Activated CD8-positive, alpha-beta memory T cell treated with anti-CD3 and anti-CD28 coated beads, Interleukin-2, amount 10 ng/mL, durations not matched to agents 7 days and 5 days (primary cell): ENCODE measurements at places on chromosomes 12 and 14.

DNA sequence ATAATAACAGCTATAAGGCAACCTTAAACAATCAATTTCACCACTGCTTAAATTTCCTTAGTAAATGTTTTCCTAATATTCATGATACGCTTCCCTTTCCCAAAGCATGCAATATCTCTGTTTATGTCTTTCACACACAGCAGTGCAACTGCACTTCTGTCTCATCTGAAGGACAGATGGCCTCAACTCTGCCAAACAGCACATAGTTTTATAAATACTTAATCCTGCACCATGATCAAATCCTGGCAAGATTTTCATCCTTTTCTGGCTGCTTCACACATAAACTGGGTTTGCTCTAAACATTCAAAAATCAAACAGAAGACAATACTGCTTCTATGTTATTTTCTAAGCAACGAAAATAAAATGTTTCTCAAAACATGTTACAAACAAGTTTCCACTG, 266.3 kb downstream of the ITPR2 start:
- DNase-seq, result no peak
- H3K4me3 ChIP-seq, result no peak overlapping the region
- H3K27ac ChIP-seq, result no peak overlapping the region
- H3K27me3 ChIP-seq, result no peaks in the 10 kb centered on the region
- no peaks in the 10 kb centered on the region for H3K4me1 ChIP-seq

GRCh38 chr14:25111061-25111601, 61.2 kb upstream of the STXBP6 start:
- no peak for DNase-seq
- no peak overlapping the region for H3K4me3 ChIP-seq
- H3K27ac ChIP-seq, result no peak overlapping the region
- peaks cover 4% of the 10 kb centered on the region for H3K27me3 ChIP-seq

- H3K27me3 ChIP-seq, result no peaks in the 10 kb centered on the region
- no peak overlapping the region for H3K4me3 ChIP-seq
- DNase-seq, result no peak
- H3K4me1 ChIP-seq, result no peaks in the 10 kb centered on the region
- peaks cover 8% of the 10 kb centered on the region for H3K36me3 ChIP-seq
- no peak overlapping the region for H3K27ac ChIP-seq
These were observed 33.8 kb upstream of the GALNT16 start for GRCh38 chr14:69226178-69226577.

DNA sequence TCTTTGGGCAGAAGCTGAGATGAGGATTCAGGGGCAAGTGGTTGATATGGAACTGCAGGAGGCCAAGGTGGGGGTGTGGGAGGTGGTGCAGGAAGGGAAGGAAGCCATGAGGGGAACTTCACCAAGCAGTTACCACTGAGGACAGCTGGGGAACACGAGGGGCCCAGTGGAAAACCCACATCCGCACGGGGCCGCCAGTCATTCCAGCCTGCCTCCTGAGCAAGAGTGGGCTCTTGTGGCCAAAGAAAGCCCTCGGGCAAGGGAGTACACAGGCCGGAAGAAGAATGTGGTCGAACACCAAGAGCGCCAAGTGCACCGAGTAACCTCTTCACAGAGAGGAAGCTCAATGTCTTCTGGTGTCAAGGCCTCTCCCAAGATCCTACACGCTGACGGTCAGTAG, 252.2 kb upstream of the FOXN3 start:
- no peak overlapping the region for H3K4me3 ChIP-seq
- peak overlapping the region; percentile 62 for H3K27ac ChIP-seq
- no peaks in the 10 kb centered on the region for H3K27me3 ChIP-seq
- peaks cover 9% of the 10 kb centered on the region for H3K36me3 ChIP-seq
- peaks cover 28% of the 10 kb centered on the region for H3K4me1 ChIP-seq
- peak; percentile 76 for DNase-seq

DNA sequence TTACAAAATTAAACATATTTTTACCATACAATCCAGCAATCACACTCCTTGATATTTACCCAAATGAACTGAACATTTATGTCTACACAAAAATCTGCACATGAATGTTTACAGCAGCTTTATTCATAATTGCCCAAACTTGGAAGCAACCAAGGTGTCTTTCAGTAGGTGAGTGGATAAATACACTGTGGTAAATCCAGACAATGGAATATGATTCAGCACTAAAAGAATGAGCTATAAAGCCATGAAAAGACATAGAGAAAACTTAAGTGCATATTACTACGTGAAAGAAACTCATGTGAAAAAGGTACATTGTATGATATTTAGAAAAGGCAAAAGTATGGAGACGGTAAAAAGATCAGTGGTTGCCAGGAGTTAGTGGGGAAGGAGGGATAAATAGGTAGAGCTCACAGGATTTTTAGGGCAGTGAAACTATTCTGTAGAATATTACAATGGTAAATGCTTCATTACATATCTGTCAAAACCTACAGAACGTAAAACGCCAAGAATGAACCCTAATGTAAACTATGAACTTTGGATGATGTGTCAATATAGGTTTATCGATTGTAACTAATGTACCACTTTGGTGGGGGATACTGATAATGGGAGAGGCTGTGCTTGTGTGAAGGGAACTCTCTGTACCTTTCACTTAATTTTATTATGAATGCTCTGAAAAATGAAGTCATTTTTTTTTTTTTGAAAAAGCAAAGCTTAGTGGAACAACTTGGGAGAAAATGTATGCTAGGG, 295.7 kb downstream of the CEP128 start:
- H3K27me3 ChIP-seq, result no peaks in the 10 kb centered on the region
- H3K36me3 ChIP-seq, result no peaks in the 10 kb centered on the region
- H3K4me3 ChIP-seq, result no peak overlapping the region
- no peak for DNase-seq
- no peak overlapping the region for H3K27ac ChIP-seq

DNA sequence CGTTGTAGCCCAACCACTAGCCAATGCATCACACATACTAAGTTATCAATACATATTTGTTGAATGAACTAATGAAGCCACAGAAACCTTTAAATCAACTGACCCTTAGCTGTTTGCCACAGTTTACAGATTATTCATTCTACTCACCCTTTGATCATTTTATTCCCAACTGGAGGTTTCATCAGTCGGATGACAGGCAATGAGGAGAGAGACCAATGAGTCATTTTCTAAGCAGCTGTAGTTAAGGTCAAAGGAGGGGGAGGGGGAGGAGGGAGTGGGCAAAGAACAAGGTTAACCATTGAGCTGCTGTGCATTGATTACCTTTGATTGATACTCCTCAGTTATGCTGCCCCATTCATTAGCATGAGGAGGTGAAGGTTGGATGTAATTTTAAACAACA, 469.5 kb downstream of the VRK1 start:
- H3K27ac ChIP-seq, result no peak overlapping the region
- H3K4me3 ChIP-seq, result no peak overlapping the region
- H3K27me3 ChIP-seq, result peaks cover 11% of the 10 kb centered on the region
- no peaks in the 10 kb centered on the region for H3K4me1 ChIP-seq
- no peaks in the 10 kb centered on the region for H3K36me3 ChIP-seq

DNA sequence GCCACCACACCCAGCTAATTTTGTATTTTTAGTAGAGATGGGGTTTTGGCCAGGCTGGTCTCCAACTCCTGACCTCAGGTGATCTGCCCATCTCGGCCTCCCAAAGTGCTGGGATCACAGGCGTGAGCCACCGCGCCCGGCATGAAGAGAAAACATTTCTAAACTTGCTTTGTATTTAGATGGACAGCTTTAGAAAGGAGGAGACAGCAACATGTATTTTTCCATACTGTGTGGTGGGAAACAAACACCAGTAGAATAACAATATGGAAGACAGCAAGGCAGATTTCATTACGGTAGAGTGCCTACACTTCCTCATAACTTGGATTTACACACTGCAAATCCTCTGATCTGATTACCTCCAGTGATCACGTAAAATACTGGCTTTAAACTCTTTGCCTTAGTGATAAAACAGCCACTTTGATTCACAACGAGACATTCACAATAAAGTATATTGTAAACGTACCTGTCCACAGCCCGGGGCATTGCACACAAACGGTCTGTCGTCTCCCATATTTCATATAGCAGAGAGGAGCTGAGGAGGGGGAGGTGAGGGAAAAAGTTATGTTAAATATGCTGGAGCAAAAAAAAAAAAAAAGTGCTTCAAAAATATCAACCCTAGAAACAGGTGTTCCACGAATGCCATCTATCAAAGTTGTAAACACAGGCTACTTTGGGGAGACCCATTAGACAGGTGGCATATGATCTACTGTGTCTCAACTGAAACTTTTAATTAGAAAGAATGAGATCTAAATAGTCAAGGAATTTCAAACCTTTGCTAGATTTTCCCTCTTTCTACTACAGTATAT, 25.5 kb downstream of the ATF7 start:
- H3K27ac ChIP-seq, result no peak overlapping the region
- DNase-seq, result no peak
- peaks cover 16% of the 10 kb centered on the region for H3K36me3 ChIP-seq

GRCh38 chr14:62158779-62159178, 396.6 kb downstream of the SNAPC1 start:
- no peak overlapping the region for H3K27ac ChIP-seq
- DNase-seq, result no peak
- no peaks in the 10 kb centered on the region for H3K4me1 ChIP-seq
- H3K27me3 ChIP-seq, result peaks cover 27% of the 10 kb centered on the region
- no peaks in the 10 kb centered on the region for H3K36me3 ChIP-seq
- H3K4me3 ChIP-seq, result no peak overlapping the region

DNA sequence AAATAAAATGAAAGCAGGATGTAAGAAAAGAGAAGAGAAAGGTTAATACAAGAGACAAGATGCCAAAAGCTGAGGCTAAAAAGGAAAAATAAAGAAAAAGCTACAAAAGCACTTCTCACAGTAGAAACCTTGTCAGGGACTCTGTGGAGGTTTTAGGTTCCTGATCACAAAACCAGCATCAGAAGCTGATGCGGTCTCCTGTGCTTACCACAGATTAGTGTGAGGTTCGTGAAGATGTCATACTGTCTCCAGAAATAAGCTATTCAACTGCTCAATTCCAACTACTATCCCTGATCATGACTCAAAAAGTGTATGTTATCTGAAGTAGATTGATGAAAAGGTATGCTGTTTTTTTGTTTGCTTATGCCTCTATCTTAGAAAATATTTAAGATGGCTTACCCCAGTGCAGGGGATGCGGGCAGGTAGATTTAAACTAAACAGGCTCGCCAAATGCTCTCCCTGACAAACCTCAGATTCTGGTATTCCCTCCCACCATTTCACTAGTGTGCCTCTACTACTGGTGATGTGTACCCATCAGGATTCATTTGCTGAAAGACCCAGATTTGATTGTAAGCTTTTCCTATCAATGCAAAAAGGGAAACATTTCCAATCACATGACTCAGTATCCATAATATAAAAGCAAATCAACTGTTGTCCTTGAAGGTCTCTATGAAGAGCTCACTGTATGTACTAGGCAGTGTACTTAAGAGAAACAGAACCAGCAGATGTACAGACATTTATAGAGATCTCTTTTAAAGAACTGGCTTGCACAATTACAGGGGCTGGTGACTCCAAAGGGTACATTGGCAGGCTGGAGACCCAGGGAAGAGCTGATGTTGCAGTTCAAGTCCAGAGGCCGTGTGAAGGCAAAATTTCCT, 169.5 kb upstream of the FOXN3 start:
- peaks cover 25% of the 10 kb centered on the region for H3K4me1 ChIP-seq
- peak; percentile 70 for DNase-seq
- peaks cover 42% of the 10 kb centered on the region for H3K36me3 ChIP-seq
- no peak overlapping the region for H3K4me3 ChIP-seq
